Subcutaneous adipose tissue (tissue), 4 donors: ENCODE measurements at places on chromosomes 11 and 22. TPM values are rescaled to one million over a fixed set of nuclear protein-coding genes. Genes with fewer than 3 reads are reported as not detected.

The PHLDA2 gene
- not detected for total RNA-seq

The TRPC6 gene
- 6.5 TPM for total RNA-seq

The CD151 gene
- total RNA-seq: 389 TPM

The MFRP gene
- total RNA-seq: not detected

The OR4D5 gene
- total RNA-seq: not detected

The PICALM gene
- 362 TPM for total RNA-seq

The PATE4 gene
- total RNA-seq: not detected

The TPBGL gene
- 0.22 TPM for total RNA-seq

The PKNOX2 gene
- 0.51 TPM for total RNA-seq

The LRRC74B gene
- total RNA-seq: not detected

The ZC3H12C gene
- 19.5 TPM for total RNA-seq

The ISX gene
- not detected for total RNA-seq

The TRIM51 gene
- total RNA-seq: not detected

The OR51I1 gene
- total RNA-seq: 2.9 TPM

The CARD18 gene
- not detected for total RNA-seq

The GLB1L2 gene
- 0.75 TPM for total RNA-seq

The MS4A5 gene
- not detected for total RNA-seq

The OVCH2 gene
- not detected for total RNA-seq

The SEPTIN3 gene
- 0.19 TPM for total RNA-seq

The MYOD1 gene
- total RNA-seq: not detected

The THAP12 gene
- 42.8 TPM for total RNA-seq

The RPL27A gene
- total RNA-seq: 1,376 TPM

The APOA4 gene
- total RNA-seq: not detected

The PICK1 gene
- total RNA-seq: 38.6 TPM

The MMP27 gene
- total RNA-seq: not detected

The NRIP3 gene
- 0.38 TPM for total RNA-seq

The RASSF10 gene
- total RNA-seq: not detected

The NUP160 gene
- total RNA-seq: 27.7 TPM

The FGF3 gene
- not detected for total RNA-seq

The P2RX6 gene
- total RNA-seq: 1.5 TPM

The EPS8L2 gene
- total RNA-seq: 12.1 TPM

The HORMAD2 gene
- not detected for total RNA-seq

The SLC22A8 gene
- total RNA-seq: not detected

The EHD1 gene
- 37.2 TPM for total RNA-seq

The OR2D2 gene
- total RNA-seq: not detected

The PLA2G3 gene
- total RNA-seq: not detected

The SCGB2A2 gene
- not detected for total RNA-seq

The TECTA gene
- 0.75 TPM for total RNA-seq

The SSTR3 gene
- not detected for total RNA-seq

The THY1 gene
- 11.3 TPM for total RNA-seq

The RAB38 gene
- 3.9 TPM for total RNA-seq

The GUCY1A2 gene
- total RNA-seq: 2.4 TPM

The SLC1A2 gene
- 0.68 TPM for total RNA-seq

The CDC42BPG gene
- 0.38 TPM for total RNA-seq

The TSSK2 gene
- total RNA-seq: not detected

The PYGM gene
- total RNA-seq: 6.7 TPM

The KLHDC7B gene
- total RNA-seq: not detected

The CD6 gene
- 0.57 TPM for total RNA-seq

The MADD gene
- total RNA-seq: 43.9 TPM

The BEST1 gene
- 14.3 TPM for total RNA-seq

The MYRF gene
- total RNA-seq: not detected

The KRTAP5-11 gene
- total RNA-seq: not detected

The FOLR1 gene
- not detected for total RNA-seq

The GAS2 gene
- total RNA-seq: 2.4 TPM

The KCNK7 gene
- not detected for total RNA-seq

The ZNF215 gene
- total RNA-seq: not detected

The MRGPRX4 gene
- total RNA-seq: not detected
